ENCODE measurements at places on chromosomes 12 and 14.

GRCh38 chr12:98359856-98360255 is 155.5 kb upstream of the TMPO start:
- no peak for DNase-seq

DNA sequence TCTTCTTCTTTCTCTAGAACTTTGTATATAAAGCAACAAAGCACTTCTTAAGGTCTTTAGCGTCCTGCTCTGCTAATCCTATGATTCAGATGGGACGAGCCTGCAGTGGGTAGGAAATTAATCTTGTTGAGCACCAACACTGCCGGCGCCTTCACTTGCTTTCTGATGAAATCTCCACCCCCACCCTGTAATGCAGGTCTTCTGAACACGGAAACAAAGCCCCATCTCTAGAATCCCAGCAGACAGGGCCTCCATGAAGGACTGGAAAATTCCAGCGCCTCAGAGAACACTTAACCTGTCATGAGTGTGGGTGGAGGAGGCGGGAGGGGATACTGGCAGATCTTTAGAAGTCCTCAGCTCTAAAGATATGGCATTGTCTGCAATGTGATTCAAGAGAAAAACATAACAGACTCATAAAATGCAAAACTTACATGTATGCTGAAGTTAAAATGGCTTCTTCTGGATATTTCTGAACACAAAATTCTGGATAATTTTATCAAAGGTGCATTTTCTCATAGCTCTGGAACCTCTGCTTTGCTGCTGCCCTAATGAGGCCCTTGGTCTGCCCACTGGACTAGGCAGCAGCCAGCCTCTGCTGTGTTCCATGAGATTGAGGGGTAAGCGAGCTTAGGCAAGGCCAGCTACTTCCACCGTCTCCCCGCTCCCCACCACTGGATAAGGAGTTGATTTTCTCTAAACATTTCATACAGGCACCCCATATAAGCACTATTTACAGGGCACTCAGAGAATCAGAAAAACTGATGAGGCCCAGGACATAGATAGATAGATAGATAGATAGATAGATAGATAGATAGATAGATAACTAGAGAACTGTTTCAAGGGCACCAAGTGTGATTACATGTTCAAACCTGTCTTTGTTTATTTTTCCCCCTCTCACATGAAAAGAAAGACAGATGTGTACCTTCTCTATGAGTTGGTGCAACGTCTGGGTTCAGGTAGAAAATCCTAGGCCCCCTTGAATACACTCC is 43.1 kb downstream of the ZFP36L1 start:
- no peak for DNase-seq

DNA sequence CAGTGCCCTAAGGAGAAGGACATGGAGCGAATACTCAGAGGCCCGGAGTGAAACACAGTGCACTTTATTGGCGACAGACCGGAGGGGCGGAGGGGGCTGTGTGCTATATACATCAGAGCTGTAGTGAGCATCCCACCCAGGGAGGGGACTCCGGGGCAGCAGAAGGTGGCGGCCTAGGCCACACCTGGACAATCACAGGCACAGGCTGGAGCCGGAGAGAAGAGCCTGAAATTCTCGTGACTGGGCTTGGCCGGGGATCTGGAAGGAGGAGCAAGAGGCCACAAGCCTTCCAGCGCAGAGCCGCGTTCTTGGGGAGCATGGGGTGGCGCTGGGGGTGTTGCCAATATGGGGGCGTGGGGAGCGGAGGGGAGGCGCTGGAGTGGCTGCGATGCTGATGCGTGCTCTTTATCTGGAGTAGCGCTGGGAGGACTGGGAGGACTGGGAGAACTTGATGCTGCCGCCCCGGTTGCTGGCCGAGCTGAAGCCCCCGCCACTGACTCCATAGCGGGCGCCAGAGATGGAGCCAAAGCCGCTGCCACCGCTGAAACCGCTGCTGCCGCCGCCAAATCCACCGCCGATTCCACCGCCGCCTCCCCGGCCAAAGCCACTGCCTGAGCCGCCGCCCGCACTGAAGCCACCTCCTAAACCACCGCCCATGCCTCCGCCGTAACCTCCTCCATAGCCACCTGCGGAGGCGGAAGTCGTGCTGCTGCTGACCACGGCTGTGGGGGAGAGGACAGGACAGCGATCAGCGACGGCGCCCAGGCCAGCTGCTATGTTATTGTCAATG is 6.1 kb downstream of the KRT3 start:
- no peak for DNase-seq

- DNase-seq = no peak
These were observed 4.8 kb upstream of the TNS2 start for GRCh38 chr12:53044896-53045695.

- DNase-seq = no peak
These were observed 158.0 kb downstream of the PIK3C2G start for GRCh38 chr12:18419311-18419710.

DNA sequence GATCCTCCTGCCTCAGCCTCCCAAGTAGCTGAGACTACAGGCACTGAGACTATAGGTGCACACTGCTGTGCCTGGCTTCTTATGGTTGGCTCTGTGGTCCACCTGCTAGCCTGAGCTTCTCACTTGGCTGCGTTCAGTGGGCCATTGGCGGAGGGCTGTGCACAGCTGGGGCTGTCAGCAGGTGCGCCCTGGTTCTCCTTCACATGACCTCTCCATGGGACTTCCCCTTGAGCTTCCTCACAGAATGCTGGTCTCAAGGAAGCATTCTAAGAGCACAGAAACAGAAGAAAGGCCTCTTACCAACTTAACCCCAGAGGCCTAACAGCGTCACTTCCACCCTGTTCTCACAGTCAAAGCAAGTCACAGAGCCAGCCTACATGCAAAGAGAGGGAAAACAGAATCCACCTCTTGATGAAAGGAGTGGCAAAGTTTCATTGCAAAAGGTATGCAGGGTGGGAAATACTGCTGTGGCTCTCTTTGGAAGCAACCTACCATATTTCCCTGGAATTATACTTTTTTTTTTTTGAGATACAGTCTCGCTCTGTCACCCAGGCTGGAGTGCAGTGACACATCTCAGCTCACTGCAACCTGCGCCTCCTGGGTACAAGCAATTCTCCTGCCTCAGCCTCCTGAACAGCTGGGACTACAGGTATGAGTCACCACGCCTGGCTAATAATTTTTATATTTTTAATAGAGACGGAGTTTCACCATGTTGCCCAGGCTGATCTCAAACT is 9.3 kb downstream of the RILPL2 start:
- DNase-seq = no peak

DNA sequence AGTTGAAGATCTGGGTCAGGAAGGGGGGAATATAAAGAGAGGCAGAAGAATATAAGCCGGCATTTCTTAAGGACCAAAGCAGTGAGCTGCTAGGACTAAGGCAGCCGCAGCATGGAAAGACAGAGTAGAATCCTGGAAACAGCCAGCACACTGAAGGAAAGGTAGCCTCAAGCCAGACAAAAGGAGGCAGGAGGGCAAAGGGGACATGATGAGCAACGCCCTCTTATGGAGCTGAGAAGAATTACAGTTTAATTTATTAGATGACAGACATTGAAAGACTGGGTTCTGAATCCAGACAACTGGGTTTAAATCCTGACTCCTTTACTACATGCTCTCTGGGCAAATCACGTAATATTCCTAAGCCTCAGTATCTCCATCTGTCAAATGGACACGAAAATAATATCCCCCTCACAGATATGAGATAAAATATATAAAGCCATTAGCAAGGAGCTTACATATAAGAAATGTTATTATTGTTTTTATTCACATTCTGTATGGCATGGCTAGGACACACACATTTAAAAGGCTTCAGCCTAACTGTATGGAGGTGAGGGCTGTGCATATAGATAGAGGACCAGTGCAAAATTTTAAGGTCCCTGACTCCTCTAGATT is 8.1 kb upstream of the PCED1B start:
- no peak for DNase-seq

DNA sequence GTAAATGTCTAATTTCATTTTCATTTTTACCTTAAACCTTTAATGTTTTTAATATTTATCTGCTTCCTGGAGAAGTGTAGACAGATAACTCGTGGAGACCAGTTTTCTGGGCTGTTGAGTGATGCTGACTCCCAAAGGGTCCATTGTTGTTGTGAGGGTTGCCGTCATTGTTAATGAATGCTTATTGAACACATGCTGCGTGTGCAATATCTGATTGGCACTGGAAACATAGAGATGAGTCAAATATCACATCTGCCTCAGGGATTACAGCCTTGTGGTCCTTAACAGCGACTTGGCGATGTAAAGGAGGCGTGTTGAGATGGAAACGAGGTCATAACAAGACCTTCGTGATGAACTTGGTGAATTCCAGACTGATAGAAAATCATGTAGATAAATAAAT is 85.9 kb downstream of the FBXW8 start:
- no peak for DNase-seq

- no peak for DNase-seq
These were observed 11.4 kb upstream of the DEGS2 start for GRCh38 chr14:100170880-100171279.

GRCh38 chr12:49916129-49916919 is 12.6 kb upstream of the FAIM2 start:
- no peak for DNase-seq

GRCh38 chr12:104699489-104700190 is 242.9 kb downstream of the CHST11 start:
- no peak for DNase-seq

DNA sequence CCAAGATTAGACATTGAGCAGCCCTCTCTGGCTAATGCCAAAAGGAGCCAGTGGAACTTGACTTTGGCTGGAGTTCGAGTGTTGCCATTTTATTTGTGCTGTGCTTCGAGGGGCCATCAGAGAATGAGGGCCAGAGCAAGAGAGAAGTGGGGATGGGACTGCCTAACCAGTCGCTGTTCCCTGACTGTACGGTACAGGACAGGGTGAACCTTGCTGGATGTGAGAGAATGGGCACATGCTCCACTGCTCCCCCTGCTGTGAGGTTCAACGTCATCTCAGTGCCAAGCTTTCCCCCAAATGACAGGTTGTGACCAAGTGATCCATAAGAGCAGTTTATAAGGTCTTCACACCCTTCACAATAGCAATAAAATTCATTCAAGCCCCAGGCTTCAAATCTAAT is 55.1 kb upstream of the BCL11B start:
- no peak for DNase-seq

GRCh38 chr14:100620255-100621100 is 33.3 kb upstream of the BEGAIN start:
- DNase-seq = no peak

DNA sequence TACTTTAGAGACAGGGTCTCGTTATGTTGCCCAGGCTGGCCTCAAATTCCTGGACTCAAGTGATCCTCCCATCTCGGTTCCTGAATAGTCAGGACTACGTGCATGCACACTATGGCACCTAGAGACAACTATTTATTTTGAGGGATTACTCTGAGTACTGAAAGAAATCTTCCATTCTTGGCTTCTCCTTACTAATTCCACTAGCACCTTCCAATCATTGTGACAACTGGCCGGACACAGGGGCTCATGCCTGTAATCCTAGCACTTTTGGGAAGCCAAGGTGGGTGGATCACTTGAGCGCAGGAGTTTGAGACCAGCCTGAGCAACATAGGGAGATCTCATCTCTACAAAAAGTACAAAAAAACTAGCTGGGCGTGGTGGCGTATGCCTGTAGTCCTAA is 42.1 kb upstream of the MTERF2 start:
- no peak for DNase-seq

DNA sequence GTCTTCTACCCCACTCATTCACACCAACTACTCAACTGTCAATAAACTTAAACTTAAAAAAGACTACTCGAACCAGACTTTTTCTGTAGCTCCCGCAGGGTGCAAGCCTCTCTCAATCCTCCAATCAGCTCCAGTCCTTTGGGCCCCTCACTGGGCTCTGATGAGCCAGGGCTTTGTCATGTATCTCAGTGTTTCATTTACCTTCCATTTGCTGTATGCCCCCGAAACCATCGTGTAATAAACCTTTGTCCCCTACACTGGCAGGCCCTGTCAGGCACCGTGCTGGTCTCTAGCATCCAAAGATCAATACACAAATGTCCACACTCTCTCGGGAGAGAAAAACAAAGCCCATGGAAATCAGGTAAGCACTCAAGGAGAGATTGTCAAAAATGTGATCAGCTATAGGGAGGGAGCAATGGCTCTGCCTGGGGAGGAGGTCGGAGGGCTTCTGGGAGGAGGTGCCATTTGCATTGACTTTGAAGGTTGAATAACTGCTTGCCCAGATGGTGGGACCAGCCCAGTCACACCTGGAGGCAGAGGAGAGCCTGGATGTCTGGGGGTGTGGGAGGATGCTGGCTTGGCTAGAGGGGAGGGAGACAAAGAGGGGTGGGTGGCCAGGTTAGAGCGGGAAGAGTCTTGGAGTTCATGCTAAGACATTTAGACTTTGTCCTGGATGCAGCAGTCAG is 42.1 kb upstream of the DICER1 start:
- no peak for DNase-seq

GRCh38 chr14:68587931-68588330 is 204.9 kb downstream of the ZFP36L1 start:
- DNase-seq = no peak

Data from fibroblast of skin of left biceps (primary cell).